Trophoblast cell (in vitro differentiated cells and primary cell): ENCODE measurements at places on chromosomes 7 and 10.

DNA sequence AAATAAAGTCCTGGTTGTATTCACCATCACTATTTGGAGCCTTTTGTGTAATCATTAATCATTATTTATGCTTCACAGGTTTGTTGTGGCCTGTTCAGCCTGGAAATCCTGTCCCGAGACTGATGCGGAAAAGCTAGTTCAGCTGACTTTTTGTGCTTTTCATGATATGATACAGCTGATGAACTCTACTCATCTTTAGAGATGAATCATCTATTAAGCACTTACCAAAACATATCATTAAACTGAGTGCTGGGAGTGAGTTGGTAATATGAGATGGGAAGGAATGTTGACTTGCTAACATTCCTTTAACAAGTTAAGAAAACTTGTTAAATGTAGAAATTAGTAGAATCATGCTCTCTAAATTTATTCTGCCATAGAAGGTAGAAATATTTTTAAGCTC lies 53.0 kb downstream of the CROT start:
- H3K4me3 ChIP-seq, result no peak overlapping the region
- H3K36me3 ChIP-seq, result no peaks in the 10 kb centered on the region
- DNase-seq, result no peak
- no peak overlapping the region for H3K27ac ChIP-seq

DNA sequence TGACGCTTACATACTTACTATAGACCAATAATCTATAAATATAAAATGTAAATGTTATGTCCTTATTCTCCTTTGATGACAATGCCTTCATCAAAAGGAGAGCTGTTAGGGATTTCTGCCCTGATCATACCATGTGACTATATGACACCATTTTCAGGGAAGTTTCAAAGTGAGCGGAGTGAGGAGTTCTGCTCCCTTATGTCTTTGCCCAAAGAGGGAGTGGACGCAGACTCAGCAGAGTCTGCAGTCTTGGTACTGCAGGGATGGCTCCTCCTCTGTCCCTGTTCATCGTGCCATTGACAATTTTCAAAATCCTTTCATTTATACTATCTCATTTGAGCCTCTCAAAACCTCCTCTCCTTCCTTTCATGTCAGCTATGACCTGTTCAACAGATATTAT lies 27.9 kb downstream of the HYAL4 start:
- no peaks in the 10 kb centered on the region for H3K27me3 ChIP-seq
- no peaks in the 10 kb centered on the region for H3K4me1 ChIP-seq
- DNase-seq, result no peak
- H3K27ac ChIP-seq, result no peak overlapping the region

GRCh38 chr7:15851201-15851600 lies 164.7 kb upstream of the MEOX2 start:
- no peak overlapping the region for H3K27ac ChIP-seq
- DNase-seq, result no peak
- H3K4me1 ChIP-seq, result no peaks in the 10 kb centered on the region

DNA sequence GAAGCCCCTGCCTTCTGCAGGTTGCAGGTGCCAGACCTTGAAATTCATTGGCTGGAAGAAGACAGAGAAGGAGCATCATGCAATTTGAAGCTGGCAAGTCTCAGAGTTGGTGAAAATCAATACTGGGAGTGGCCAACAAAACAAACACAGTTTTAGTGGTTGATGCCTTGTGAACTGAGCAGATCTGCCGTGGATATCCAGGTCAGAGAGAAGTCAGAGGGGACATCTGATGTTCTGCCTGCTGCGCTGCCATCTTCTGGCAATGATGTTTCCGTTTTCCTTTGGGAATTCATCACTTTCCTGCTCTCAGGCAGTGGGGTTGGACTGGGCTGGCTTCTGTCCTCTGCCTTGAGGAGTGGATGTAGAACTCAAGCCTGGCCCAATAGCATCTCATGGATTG lies 132.0 kb downstream of the RPS24 start:
- no peaks in the 10 kb centered on the region for H3K36me3 ChIP-seq
- no peaks in the 10 kb centered on the region for H3K4me1 ChIP-seq
- no peak overlapping the region for H3K4me3 ChIP-seq
- no peak overlapping the region for H3K27ac ChIP-seq

- H3K4me1 ChIP-seq, result peaks cover 12% of the 10 kb centered on the region
- H3K27ac ChIP-seq, result no peak overlapping the region
- H3K27me3 ChIP-seq, result peaks cover 25% of the 10 kb centered on the region
- no peak overlapping the region for H3K4me3 ChIP-seq
- H3K36me3 ChIP-seq, result no peaks in the 10 kb centered on the region
These were observed 972 bp upstream of the CXCL12 start for GRCh38 chr10:44385696-44386441.

- H3K36me3 ChIP-seq, result no peaks in the 10 kb centered on the region
- H3K4me1 ChIP-seq, result peaks cover 2% of the 10 kb centered on the region
- H3K27me3 ChIP-seq, result no peaks in the 10 kb centered on the region
These were observed 130.0 kb downstream of the PDE1C start for GRCh38 chr7:31940167-31940566.

DNA sequence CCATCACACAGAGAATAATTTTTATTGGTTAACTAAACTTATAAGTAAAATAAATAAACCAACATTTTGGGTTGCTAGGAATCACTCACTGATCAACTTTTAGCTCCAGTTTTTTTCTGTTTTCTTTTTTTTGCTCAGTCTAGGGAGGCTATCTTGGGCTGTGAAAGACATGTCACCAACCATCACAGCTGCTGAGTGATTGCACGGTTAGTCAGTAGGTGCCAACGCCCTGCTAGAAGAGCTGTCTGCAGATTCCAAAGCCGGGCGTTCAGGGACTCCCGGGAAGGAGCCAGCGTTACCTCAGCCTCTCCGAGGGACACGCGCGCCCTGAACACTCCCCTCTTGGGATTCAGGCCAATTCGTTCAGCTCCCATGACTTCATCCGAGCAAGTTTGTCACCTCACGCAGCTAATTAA lies 604 bp upstream of the STAM start:
- H3K4me1 ChIP-seq, result no peaks in the 10 kb centered on the region
- H3K4me3 ChIP-seq, result peak overlapping the region; percentile 93
- H3K36me3 ChIP-seq, result no peaks in the 10 kb centered on the region
- DNase-seq, result peak; percentile 92
- H3K27me3 ChIP-seq, result no peaks in the 10 kb centered on the region
- H3K27ac ChIP-seq, result peak overlapping the region; percentile 81

DNA sequence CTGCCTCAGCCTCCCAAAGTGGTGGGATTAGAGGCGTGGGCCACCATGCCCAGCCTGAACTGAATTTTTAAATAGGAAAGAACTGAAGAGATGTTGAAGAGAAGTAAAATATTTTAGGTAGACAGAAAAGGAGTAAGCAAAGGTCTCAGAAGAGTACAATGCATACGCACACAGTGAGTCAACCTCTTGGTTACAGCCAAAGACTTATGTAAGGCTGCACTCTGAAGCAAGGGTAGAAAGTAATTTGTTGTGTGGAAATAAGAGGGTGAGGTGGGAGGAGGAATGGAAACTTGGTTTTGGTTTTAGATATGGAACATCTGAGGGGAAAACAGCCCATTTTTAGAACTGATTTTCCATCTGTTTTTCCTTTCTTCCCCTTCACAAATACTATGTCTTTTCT lies 17.6 kb downstream of the KRIT1 start:
- H3K4me1 ChIP-seq, result no peaks in the 10 kb centered on the region
- no peak for DNase-seq
- H3K27ac ChIP-seq, result no peak overlapping the region
- H3K36me3 ChIP-seq, result peaks cover 9% of the 10 kb centered on the region
- no peaks in the 10 kb centered on the region for H3K27me3 ChIP-seq
- H3K4me3 ChIP-seq, result no peak overlapping the region

DNA sequence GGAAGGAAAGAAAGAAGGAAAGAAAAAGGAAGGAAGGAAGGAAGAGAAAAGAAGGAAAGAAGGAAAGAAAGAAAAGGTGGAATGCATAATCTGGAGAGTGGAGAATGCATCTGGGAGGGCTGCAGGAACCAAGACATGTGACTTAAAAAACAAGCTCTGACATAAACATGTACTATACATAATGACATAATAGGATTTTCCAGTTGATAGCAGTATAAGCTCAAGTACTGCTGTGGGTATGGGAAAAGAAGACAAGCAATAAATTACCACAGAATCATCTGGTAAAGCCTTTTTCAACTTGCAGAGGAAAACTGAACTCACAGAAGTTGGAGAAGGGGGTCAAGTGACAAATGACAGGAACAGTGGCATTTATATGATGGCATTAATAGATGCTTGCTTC lies 345.9 kb downstream of the PLXDC2 start:
- no peak overlapping the region for H3K27ac ChIP-seq
- no peaks in the 10 kb centered on the region for H3K36me3 ChIP-seq
- no peaks in the 10 kb centered on the region for H3K27me3 ChIP-seq
- no peak for DNase-seq
- H3K4me3 ChIP-seq, result no peak overlapping the region
- H3K4me1 ChIP-seq, result no peaks in the 10 kb centered on the region

DNA sequence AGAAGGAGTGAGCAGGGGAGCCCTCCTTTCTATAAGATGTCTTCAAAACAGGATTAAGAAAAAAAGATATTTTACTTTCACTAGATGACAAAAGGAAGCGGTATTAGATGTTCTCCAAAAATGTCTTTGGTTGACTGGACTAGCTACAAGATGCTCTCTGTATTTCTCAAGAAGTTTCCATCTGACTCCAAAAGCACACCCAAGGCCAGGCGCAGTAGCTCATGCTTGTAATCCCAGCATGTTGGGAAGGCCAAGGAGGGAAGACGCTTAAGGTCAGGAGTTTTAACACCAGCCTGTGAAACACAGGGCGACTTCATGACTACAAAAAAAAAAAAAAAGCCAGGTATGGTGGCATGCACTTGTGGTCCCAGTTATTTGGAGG lies 84.5 kb downstream of the PIP4K2A start:
- DNase-seq, result no peak
- no peak overlapping the region for H3K4me3 ChIP-seq
- no peaks in the 10 kb centered on the region for H3K36me3 ChIP-seq
- H3K4me1 ChIP-seq, result peaks cover 16% of the 10 kb centered on the region

DNA sequence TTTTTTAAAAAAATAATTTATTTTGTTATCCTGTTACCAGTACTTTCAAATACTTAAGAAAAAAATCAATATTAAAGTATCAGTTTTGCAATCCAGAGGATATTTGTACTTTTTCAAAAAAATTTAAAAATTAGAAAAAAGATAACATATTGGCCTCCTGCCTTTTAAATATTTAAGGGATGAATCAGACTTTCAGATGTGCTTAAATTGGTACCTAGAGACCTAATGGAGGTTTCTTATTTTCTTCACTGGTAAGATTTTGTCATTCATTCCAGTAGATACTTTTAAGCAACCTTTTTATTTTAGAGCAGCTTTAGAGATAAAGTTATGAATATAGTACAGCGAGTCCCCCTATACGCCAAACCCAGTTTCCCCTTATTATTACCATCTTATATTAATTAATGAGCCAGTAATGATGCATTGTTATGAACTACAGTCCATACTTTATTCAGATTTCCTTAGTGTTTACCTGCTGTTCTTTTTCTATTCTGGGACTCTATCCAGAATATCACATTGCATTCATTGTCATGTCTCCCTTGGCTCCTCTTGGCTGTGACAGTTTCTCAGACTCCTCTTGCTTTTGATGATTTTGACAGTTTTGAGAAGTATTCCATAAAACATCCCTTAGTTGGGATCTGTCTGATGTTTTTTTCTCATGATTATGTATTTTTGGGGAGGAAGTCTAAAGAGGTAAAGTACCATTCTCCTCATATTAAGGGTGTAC lies 34.2 kb downstream of the BICC1 start:
- H3K27ac ChIP-seq, result no peak overlapping the region
- no peaks in the 10 kb centered on the region for H3K4me1 ChIP-seq
- DNase-seq, result no peak
- H3K36me3 ChIP-seq, result no peaks in the 10 kb centered on the region
- H3K4me3 ChIP-seq, result no peak overlapping the region
- H3K27me3 ChIP-seq, result no peaks in the 10 kb centered on the region

DNA sequence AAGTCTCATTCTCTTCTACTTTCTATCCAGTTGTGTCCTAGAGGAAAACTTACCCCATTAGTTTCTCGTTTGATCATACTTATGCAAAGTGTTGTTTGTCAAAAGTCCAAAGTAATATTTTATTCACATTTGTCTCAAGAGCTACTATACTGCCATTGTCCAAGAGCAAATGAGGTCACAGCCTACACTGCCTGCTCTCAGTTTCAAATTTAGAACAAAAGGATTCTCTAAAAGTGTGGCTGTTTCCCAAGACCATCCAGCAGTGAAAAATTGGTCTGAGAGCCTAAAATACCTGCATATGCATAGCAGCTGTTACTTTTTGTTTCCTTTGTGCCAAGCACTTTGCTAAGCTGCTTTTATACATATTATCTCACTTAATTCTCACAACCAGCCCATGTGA lies 439.5 kb upstream of the NFE2L3 start:
- no peaks in the 10 kb centered on the region for H3K36me3 ChIP-seq
- peaks cover 21% of the 10 kb centered on the region for H3K4me1 ChIP-seq
- H3K27ac ChIP-seq, result no peak overlapping the region
- no peaks in the 10 kb centered on the region for H3K27me3 ChIP-seq
- DNase-seq, result no peak

DNA sequence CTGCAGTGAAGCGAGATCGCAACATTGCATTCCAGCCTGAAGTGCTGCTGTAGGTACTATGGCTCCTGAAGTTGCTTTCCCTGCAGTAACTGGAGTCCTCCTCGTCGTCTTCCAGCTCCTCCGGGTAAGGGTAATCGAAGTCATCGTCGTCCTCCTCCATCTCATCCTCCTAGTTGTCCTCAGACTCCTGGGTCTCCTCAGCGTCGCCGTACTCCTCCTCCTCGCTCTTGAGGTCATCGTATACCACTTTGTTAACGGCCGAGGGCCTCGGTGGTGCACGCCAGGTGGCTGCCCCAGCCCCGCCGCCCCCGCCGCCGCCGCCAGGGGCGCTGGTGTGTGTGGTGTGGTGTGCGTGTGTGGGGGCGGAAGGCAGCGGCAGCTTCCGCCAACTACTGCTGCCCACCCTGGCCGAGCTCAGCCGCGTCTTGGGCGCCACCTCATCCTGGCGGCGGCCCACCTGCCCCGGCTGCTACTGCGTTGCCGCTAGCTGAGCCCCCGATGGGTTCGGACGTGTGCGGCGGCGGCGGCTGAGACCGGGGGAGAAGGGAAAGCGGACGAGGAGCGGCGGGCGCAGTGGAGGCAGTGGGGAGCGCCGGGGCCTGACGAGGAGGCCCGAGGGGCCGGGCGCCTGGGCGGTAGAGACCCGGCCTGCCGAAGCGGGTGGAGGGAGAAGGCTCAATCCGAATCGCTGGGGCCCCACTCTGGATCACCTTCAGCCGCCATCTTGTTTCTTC lies 11.8 kb upstream of the ACBD5 start:
- DNase-seq, result peak; percentile 62
- peak overlapping the region; percentile 65 for H3K4me3 ChIP-seq
- H3K36me3 ChIP-seq, result no peaks in the 10 kb centered on the region
- no peak overlapping the region for H3K27ac ChIP-seq
- H3K4me1 ChIP-seq, result no peaks in the 10 kb centered on the region
